ENCODE measurements at places on chromosomes 13 and 19. TPM values are rescaled to one million over a fixed set of nuclear protein-coding genes. Genes with fewer than 3 reads are reported as not detected.

GRCh38 chr13:30128591-30128990 is 178.8 kb downstream of the KATNAL1 start:
- DNase-seq: no peak

Gene CRX
- total RNA-seq: not detected

DNA sequence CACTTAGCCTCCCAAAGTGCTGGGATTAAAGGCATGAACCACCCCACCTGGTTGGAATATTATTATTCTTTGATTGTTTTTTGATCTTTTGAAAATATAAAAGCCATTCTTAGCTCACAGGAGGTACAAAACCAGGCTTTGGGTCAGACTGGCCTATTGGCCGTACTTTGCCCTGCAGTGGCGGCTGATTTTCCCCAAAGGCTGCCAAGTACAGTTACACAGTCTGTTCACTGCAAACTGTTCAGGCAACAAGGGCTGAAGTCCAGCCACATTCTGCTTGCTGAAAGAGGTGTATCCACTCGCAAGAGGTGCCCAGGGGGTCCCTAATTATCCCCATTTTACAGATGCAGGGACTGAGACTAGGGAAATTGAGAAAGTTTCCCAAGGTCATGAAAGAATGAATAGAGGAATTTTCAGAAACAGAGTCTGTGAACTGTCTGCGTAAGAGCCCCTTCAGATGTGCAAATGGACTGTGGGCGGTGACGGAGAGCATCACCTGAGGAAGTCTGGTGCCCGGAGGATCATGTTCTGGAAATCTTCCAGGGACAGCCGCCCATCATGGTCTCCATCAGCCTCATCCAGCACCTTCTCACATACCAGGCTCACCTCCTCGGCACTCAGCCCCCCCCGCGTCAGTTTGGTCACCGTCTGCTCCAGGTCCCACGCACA is 9.0 kb downstream of the CIB3 start:
- no peak for DNase-seq

GRCh38 chr13:73514208-73514607 is 455.4 kb downstream of the KLF5 start:
- DNase-seq: no peak

DNA sequence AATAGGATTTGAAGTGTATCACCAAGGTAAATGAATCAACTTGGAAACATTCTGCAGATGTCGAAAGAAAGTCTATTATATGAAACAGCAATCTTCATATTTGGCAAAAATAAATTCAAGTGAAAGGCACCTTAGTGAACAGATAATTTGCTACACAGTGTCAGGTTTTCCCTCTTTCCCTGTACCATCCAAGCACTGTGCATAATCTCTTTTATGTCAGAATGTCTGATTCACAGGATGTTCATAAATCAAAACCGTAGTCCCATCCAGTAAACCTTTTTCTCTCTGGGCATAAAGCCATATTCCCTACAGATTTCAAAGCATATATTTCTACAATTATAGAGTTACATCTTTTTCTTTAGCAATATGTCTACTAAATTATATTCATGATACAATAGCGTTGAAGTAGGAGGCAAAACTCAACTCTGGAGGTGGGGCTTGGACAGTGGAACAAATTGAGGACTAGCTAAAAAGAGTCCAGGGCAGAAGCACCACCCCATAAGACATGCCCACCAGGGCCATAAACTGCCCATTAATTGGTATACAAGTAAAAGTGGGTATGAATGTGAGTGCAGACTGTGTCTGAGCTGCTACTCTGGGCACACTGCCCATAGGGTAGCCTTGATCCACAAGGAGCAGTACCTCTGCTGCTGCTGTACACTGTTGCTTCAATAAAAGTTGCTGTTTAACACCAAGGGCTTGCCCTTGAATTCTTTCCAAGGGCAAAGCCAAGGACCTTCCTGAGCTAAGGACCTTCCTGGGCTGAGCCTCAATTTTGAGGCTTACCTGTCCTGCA is 72.1 kb upstream of the MYCBP2 start:
- DNase-seq: no peak

Gene WDR83
- total RNA-seq: 7.4 TPM

Gene NFIC
- total RNA-seq: 210 TPM

- no peak for DNase-seq
These were observed 661 bp upstream of the BABAM1 start for GRCh38 chr19:17266589-17266974.

- no peak for DNase-seq
These were observed 68.3 kb downstream of the CEBPG start for GRCh38 chr19:33441828-33442227.

Gene MEF2B
- total RNA-seq: 1.5 TPM

Gene ZNF665
- total RNA-seq: 3.2 TPM

DNA sequence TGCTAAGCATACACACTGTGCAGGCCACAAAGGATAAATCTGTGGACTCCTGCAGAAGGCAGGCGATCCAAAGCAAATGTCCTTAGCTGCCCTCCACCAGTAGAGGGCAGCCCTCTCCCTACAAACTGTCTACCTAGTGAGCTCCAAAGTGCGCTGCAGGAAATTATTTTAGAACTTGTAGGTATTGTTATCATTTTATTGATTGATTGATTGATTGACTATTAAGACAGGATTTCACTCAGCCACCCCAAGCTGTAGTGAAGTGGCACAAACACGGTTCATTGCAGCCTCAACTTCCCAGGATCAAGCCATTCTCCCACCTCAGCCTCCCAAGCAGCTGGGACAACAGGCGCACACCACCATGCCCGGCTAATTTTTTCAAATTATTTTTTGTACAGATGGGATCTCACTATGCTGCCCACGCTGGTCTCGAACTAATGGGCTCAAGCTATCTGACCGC is 37.3 kb downstream of the RNF6 start:
- peak; percentile 78 for DNase-seq

- no peak for DNase-seq
These were observed 308.1 kb downstream of the COG6 start for GRCh38 chr13:39963612-39964011.

- DNase-seq: no peak
These were observed 472.8 kb upstream of the SLITRK5 start for GRCh38 chr13:87198371-87198770.

DNA sequence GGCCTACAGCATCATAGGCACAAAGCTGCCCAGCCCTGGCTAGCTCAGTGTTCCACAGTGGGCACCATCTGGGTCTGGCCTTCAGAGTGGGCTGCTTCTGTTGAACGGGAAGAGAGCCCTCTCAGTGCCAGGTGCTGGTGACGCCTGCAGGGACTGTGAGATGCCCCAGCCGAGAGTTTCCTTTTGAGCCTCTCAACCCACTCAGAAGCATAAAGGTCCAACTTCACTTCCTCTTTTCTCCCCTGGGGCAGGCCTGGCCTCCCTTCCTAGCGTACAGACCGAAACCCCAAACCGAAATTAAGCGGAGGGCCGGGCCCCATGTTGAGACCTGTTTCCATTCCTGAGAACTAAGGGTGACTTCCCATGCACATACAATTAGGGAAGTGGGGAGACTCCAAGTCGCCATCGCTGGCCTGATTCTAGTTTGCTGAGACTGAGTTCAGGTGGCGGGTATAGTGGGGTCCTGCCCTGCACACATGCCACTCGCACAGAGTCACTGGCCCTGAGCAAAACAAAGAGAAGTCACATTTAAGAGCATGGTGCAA is 6.9 kb downstream of the RAB8A start:
- DNase-seq: peak; percentile 79

Gene CCDC194
- not detected for total RNA-seq

DNA sequence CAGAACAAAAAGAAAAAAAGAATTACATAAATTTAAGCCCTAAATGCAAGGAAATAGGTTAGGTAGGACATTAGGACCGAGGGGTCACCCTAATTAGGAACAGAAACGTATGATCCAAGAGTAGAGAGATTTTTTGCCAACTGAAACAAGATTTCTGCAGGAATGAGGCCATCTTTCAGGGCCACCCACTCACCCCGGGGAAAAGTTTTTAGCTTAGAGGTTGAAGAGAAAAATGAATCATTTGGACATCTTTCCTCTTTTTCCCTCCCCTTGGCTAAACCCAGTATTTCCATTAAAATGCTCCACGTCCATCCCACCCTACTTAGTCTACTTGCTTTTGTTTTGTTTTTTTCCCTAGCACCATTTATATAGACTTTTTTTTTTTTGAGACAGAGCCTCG is 10.6 kb upstream of the PNMA8A start:
- no peak for DNase-seq
